PC-9 (cell line): ENCODE measurements at places on chromosomes 12 and 14.

GRCh38 chr14:21168055-21168454 is 12.2 kb upstream of the OR5AU1 start:
- no peak for DNase-seq

- DNase-seq, result no peak
These were observed 709.0 kb upstream of the FOXG1 start for GRCh38 chr14:28057359-28058296.

- DNase-seq, result no peak
These were observed 536.8 kb upstream of the ATP2B1 start for GRCh38 chr12:90245391-90245790.

- no peak for DNase-seq
These were observed 85.8 kb downstream of the LLPH start for GRCh38 chr12:66044731-66045130.

DNA sequence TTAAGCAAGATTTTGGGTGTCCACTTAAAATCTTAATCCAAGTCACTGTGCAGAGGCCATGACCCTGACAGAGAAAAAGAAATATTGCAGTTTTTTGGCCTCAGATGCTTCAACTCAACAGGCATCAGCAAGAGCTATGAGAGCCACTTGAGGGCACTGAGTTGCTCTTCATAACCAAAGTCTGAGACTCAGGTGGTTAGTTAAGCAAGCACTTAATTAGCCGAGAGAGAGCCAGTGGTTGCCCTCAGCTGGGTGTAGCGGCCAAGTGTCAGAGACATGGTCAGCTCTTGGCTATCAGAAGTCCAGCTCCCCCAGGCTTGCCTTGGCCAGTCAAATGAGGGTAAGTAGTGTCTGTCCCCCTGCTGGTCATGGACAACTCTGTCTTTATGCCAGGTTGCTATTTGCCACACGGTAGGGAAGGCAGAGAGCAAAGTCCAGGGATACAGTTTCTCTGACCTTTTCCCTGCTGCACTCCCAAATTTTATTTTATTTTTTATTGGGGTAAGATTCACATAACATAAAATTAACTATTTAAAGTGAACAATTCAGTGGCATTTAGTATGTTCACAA is 9.0 kb upstream of the KRT71 start:
- DNase-seq, result no peak

- DNase-seq, result no peak
These were observed 527.4 kb downstream of the NOVA1 start for GRCh38 chr14:26070443-26070842.

GRCh38 chr12:69136931-69137613 is 102.3 kb upstream of the CPSF6 start:
- DNase-seq, result no peak

DNA sequence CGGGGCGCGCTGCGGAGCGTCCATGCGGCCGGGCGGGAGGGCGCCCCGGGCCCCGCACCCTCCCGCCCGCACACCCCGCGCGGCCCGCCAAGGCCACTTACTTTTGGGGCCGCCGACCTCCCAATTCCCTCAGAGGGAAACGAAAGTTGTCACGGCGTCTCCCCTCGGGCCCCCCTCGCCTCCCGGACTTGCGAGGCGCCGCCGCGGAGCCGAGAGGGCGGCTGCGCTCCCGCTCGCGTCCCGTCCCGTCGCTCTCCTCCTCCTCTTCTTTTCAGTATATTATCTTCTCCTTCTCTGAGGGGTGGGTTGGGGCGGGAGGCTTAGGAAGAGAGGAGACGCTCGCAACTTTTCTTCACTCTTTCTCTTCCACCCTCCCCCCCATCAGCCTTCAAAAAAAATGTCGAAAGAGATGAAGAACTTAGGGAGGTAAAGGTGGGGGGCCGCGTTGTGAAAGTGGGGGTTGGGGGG is 613 bp downstream of the DUSP16 start:
- DNase-seq, result peak; percentile 40

DNA sequence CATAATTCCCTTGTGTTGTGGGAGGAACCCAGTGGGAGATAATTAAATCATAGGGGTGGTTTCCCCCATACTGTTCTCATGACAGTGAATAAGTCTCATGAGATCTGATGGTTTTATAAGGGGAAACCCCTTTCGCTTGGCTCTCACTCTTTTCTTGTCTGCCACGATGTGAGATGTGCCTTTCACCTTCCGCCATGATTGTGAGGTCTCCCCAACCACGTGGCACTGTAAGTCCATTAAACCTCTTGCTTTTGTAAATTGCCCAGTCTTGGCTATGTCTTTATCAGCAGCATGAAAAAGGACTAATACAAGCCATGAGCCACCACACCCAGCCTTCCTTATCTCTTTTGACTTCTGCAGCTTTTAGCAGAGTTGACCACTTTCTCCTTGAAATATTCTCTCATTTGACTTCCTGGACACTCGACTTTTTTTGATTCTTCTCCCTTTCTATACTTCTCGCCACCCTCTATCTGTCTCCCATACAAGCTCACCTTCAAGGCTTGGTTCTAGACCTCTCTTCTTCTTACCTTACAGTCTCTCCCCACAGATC is 2.3 kb downstream of the MTERF2 start:
- no peak for DNase-seq

- no peak for DNase-seq
These were observed at the start of gene DACT1 for GRCh38 chr14:58637391-58638230. Gene DACT1 (plus strand): TSS chr14:58637962. CDS start chr14:58638203, 241 bp downstream.

DNA sequence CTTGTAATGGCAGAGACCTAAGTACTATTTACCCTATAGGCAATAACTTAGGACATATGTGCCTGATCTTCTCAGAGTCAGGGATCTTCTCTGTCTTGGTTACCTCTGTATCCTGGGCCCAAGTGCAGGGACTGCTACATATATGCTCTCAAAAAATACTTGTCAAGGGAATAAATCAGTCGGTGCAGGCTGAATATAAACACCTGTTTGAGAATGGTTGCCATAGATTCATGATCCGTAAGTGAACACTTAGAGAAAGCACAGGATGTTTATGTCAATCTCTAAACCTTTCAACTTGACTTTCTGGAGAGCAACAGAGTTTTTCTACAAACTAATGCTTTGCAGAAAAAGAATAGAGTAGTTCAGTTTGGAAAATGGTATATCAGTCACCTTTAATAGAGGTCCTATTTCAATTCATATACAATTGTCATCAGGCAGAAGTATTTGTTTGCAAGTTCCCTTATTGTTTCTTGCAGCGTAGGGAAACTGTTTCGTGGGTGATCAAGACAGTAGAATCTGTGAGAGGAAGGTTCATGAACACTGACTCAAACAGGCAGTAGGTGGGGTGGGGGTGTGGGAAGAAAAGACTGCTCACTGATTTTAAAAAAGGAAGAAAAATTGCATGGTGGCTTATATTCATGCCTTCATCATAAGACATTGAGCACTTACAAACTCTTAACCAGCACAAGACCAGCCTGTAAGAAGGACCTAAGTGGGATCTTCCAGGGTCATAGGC is 6.0 kb upstream of the UBE2N start:
- DNase-seq, result no peak

DNA sequence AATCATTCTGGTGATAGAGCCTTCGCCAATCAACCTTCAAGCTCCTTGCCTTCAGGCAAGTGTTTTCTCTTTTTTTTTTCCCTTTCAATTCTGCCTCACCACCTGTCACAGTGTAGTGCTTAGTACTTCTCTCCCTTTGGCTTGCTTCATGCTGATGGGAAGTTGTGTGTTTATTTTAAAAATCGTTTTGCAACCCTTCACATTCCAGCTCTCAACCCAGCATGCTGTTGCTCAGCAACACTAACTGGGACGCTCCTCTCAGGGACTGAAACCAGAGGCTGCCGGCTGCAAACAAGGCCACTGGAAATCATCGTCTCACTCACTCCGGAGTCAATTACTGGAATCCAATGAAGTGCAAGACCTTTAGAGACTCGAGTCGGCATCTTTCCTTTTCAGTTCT is 342.7 kb downstream of the PRKD1 start:
- peak; percentile 1 for DNase-seq

GRCh38 chr12:101902641-101903040 is 25.3 kb downstream of the DRAM1 start:
- DNase-seq, result no peak

DNA sequence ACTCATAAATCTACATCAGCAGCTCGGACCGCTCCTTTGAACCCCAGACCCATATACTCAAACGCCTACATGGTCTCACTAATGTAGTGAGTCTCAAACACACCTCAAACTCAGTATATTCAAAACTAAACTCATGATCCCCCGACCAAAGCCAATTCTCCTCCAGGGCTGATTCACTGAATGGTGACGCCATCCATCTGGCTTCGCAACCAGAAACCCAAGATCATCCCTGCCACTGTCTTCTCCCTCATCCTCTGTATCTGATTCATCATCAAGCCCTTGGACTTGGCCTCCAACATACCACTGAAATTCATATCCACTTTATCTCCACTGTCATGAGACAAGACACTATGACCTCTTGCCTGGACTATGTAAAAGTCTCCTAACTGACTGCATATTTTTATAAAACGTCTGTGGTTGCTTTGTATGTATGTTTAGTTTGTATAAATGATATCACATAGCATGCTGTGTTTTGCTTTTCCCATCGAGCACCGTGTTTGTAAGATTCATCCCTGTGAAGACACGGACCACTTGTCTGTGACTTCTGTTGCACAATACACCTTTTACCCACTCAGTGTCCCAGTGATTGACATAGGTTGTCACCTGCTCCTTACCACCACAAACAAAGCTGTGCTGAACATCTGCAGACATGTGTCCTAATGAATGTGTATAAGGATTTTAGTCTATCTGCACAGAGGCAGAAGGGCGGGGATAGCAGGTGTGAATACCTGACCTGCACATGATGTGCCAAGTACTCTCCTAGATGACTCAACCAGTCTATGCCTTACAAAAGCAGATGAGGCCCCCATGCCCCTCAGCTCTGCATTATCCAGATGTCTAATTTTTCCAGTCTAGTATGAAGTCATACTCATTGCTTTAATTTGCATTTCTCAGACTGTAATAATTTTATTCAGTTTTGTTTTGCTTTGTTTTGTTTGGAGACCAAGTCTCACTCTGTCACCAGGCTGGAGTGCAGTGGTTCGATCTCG is 76.9 kb downstream of the VWF start:
- no peak for DNase-seq

GRCh38 chr12:45458854-45459807 is 243.2 kb downstream of the ANO6 start:
- no peak for DNase-seq

DNA sequence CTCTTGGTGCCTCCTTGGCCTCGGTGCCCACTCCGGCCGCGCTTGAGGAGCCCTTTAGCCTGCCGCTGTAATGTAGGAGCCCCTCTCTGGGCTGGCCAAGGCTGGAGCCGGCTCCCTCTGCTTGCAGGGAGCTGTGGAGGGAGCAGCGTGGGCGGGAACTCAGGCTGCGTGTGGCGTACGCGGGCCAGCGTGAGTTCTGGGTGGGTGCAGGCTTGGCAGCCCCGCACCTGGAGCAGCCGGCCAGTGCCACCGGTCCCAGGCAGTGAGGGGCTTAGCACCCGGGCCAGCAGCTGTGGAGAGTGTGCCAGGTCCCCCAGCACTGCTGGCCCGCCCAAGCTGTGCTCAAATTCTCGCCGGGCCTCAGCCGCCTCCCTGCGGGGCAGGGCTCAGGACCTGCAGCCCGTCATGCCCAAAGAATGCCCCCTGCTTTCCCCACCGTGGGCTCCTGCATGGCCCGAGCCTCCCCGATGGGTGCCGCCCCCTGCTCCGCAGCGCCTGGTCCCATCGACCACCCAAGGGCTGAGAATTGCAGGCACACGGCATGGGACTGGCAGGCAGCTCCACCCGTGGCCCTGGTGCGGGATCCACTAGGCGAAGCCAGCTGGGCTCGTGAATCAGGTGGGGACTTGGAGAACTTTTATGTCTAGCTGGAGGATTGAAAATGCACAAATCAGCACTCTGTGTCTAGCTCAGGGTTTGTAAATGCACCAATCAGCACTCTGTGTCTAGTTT is 129.2 kb downstream of the PAWR start:
- no peak for DNase-seq

GRCh38 chr14:22225516-22226140 is 363.4 kb downstream of the DAD1 start:
- peak; percentile 67 for DNase-seq

- DNase-seq, result no peak
These were observed 24.7 kb upstream of the RAP1B start for GRCh38 chr12:68585966-68586365.

DNA sequence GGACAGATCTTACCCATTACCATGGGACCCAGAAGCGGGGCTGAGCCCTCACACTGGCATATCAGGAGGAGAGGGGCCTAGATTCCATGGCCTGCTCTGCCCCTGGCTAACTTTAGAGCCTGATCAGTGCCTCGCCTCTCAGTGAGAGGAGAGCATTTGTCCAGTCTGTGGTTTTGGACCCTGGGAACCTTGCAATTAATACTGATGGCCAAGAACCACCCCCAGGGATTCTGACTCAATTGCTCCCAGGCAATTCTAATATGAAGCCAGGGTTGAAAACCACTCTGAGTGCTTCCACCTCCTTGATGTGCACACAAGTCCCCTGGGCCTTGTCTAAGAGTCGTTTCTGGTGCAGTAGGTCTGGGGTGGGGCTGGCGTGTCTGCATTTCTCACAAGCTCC is 67.7 kb downstream of the CALM1 start:
- DNase-seq, result no peak

DNA sequence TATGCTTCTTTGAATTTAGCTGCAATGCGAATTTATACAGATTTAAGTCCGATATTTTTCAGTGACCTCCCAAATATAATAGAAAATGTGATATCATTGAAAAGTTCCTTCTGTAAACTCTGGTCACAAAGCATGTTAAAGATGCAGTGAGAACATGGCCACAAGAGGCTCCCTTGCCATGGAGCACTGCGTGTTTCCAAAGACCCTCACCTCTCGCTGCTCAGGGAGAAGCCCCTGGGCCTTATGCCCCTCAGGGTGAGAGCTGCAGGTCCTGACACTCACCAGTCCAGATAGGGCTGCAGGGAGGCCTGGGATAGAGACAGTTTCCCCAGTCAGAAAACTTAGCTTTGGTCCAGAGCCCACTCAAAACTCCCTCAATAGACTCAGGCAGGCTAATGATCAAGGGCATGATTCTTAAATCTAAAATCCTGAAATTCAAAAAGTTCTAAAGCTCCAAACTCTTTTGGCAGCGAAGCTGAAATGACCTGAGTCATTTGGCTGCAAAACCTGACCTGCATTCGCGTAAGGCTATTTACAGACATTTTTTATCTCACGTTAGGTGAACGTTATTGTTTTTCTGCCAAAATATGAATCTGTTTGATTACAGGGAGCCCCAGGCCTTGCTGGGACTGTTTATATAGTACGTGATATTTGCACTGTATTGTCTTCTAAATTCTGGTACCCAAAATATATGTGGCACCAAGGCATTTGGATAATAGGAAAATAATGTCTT is 67.8 kb downstream of the CAPZA3 start:
- DNase-seq, result no peak
